NCI-H2081 treated with DMSO at 0.1 percent for 48 hours (cell line): ENCODE measurements at places on chromosomes 11 and 22.

DNA sequence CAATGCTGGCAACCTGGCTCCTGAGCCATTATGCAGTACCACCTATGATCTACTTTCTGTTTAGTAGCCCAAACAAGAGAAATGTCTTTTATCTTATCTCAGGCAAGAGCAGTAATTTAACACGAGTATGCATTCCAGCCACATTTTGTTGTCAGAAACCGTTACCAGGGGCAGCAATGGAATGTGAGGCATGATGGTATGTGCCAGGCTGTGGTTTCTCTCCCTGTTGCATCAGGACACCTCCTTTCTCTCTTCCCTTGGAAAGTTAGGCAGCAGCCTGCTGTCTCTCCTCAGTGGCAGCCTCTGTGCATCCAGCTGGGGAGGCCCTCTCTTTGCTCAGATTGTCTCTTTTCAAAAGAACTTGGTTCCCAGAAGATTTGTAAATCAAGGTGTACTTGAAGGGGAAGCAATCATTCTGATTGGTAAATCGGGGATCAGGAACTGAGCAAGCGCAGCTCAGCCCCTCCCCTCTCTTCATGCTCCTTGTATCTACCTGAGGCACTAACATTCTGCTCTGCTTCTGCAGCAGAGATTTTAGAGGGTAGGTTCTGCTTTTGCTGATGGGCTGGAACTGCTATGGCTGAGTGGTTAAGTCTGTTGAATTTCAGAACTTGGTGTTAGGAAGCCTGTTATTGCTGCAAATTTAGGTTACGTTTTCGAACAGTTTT lies 229.2 kb downstream of the ADAMTS15 start:
- no peak for DNase-seq

- DNase-seq, result no peak
Observed at GRCh38 chr22:49429066-49429465, 398.6 kb downstream of the BRD1 start.

DNA sequence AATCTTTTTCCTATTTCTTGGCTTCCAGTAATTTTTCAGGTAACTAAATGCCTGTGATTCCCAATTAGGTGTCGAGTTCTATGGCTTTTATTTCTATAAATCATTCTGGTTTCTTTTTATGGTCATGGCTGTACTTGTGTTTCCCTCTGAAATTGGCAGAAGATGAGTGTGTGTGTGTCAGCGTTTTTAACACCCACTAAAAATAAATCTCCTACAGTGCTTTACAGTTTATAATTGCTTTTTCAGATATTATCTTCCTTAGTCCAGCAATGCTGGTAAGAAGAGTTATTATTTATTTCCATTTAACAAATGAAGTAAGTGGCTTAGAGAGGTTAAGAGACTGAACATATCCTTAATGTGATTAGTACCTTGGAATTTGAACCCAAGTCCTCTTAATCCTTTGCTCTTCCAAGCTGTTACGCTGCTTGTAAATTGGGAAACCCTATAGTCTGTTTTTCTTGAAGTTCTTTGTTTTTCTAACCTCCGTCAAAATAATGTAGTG lies 125.2 kb downstream of the TEAD1 start:
- no peak for DNase-seq

GRCh38 chr11:95102733-95103132 lies 13.1 kb downstream of the ENDOD1 start:
- DNase-seq, result no peak

DNA sequence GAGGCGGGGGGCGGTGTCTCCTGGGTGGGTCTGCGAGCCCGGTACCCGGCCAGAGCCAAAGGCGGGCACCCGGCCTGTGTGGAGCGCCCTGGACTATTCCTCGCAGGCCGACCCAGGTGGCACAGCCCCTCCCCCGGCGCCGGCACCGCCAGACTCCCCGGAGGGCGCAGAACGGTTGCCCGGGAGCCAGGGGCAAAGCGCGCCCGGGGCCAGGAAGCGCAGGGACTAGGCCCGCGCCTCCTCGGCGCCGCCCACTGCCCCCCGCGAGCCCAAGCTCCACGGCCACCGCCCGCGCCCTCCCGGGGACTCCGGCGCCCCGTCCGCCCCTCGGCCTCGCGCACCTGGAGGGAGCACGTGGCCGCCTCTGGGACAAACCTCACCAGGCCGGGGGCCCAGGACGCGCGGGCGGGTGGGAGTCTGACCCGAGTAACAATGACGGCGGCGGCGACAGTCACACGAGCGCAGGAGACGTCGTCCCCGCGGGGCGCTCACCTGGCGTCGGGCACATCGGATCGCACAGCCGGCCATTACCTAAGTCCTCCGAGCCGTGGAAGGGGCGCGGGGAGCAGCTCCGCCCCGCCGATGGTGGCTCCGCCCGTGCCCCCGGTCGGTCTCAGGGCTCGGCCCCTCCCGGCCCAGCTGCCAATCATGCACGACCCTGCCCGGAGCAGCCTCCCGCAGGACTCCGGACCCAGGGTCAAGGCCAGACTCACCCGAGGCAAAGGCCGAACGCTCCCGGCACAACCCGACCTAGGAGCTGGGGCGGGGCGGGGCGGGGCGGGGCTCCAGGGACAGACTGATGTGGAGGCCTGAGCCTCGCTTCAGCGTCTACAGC lies 7.4 kb downstream of the PLXNB2 start:
- no peak for DNase-seq

DNA sequence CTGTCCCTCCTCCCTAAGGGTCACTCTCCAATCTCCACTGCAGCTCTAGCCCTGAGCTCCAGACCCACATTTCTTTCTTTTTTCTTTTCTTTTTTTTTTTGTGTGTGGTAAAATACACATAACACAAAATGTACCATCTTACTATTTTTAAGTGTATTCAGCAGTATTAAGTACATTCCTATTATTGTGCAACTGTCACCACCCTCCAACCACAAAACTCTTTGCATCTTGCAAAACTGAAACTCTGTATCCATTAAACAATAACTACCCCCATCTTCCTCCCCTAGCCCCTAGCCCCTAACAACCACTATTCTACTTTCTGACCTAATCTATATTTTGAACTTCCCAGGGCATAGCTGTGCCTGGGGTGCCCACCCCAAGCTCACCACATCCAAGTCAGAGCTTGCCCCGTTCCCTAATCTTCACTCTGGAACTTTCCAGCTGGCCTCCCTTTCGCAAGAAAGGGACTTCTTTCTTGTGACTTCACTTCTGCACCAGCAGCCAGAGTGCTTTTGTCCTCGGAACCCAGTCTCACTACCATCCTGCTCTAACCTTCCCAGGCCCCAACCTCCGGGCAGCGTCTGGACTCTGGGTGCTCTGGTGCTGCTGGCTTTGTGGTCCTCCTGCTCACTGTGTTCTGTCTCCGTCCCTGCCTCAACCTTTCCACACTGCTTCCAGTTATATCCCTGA lies 30.7 kb downstream of the PARVG start:
- no peak for DNase-seq

- no peak for DNase-seq
Observed at GRCh38 chr11:63951779-63952536, 13.2 kb downstream of the NAA40 start.

- DNase-seq, result no peak
Observed at GRCh38 chr22:36644333-36644757, 59.2 kb downstream of the CACNG2 start.
